Thoracic aorta endothelial cell (primary cell): ENCODE measurements at places on chromosomes 2 and 18. TPM values are rescaled to one million over a fixed set of nuclear protein-coding genes. Genes with fewer than 3 reads are reported as not detected.

CYP27A1 gene
- 4.1 and 6.4 TPM in 2 replicates for total RNA-seq

CCDC141 gene
- total RNA-seq: 0.13 TPM in 1 of 2 replicates, not detected in the other

ZSWIM2 gene
- total RNA-seq: not detected in 2 replicates

ALK gene
- total RNA-seq: not detected in 2 replicates

ABHD1 gene
- total RNA-seq: 0.13 TPM in 1 of 2 replicates, not detected in the other

CNRIP1 gene
- 67.6 and 77.0 TPM in 2 replicates for total RNA-seq

UNC80 gene
- total RNA-seq: not detected in 2 replicates

CYP1B1 gene
- 0.53 and 0.79 TPM in 2 replicates for total RNA-seq

ABCG8 gene
- total RNA-seq: not detected in 2 replicates

ADRA2B gene
- total RNA-seq: not detected in 2 replicates

PAX3 gene
- not detected in 2 replicates for total RNA-seq

CROCC2 gene
- total RNA-seq: not detected in 2 replicates

CFC1 gene
- not detected in 2 replicates for total RNA-seq

CYS1 gene
- 0.07 TPM in 1 of 2 replicates, not detected in the other for total RNA-seq

RAB12 gene
- total RNA-seq: 90.4 and 117 TPM in 2 replicates
